Heart right ventricle (tissue), 16 donors: ENCODE measurements at places on chromosomes 6 and 20. TPM values are rescaled to one million over a fixed set of nuclear protein-coding genes. Genes with fewer than 3 reads are reported as not detected.

DNA sequence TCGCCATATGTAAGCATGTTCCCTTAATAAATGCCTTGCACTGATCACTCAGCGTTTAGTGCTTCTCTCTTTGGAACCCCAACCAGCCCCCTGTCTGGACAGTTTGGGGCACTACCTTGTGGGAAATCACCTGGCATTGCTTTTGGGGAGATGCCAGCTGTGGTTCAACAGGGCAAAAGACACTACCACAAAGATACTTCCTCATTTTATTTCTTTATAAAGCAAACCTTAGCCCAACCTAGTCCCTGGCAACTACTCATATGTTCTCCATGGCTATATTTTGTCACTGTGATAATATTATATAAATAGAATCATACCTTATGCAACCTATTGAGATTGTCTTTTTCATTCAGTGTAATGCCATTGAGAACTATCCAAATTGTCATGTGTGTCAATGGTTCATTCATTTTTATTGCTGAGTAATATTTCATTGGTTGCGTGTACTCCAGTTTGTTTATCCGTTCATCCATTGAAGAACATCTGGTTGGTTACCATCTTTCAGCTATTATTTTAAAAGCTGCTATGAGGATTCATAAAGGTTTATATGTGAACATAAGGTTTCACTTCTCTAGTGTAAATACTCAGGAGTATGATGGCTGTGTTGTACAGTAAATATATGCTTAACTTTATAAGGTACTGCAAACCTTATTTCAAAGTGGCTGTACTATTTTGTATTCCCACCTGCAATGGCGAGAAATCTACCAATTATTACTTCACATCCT lies 114.8 kb downstream of the MOXD1 start:
- DNase-seq: no peak

The TAP2 gene
- 8.8 TPM for total RNA-seq

- no peak for DNase-seq
Measured at GRCh38 chr6:3393836-3394202, 63.0 kb downstream of the SLC22A23 start.

DNA sequence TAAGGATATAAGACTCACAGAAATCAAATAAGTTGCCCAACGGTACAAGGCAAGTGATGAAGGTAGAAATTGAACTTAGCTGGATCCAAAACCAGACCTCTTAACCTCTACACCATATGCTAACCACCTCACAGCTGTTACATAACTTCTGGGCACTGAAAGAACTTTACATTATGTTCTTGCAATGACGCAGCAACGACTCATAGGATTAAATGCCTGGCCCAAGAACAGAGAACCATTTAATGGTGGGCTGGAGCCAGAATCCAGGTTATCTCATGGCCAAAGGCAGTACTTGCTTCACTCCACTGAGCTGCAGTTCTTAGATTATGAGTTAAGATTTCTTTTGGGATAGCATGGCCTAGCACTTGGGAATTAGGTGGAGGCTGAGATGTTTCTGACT lies 4.4 kb downstream of the TRMT6 start:
- no peak for DNase-seq

The SAPCD1 gene
- 0.95 TPM for total RNA-seq

The TLDC2 gene
- total RNA-seq: not detected

The CST4 gene
- total RNA-seq: not detected

The CAGE1 gene
- not detected for total RNA-seq

DNA sequence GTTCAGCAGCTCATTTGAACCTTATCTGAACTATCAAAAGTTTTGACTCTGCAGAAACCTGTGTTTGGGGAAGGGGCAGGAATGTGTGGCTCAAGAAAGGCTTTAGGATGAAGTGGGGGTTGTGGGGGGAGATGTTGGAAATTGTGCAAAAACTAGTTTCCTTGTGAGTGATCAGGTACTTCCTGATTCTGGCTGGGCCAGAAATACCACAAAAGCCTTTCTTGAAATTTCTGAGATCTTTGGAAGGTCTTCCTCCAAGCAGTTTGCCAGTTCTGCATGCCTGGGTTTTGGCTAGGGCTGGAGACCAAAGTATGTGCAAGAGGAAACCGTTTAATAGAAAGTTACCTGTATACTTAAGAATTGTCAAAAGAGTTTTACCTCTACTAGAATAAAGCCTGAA lies 116.6 kb downstream of the BMP2 start:
- no peak for DNase-seq

The NOX3 gene
- total RNA-seq: not detected
